AG04449 (cell line): ENCODE measurements at places on chromosomes 4 and X.
A peak's percentile ranks its signal among the peaks of the same experiment; 100 is the strongest.

DNA sequence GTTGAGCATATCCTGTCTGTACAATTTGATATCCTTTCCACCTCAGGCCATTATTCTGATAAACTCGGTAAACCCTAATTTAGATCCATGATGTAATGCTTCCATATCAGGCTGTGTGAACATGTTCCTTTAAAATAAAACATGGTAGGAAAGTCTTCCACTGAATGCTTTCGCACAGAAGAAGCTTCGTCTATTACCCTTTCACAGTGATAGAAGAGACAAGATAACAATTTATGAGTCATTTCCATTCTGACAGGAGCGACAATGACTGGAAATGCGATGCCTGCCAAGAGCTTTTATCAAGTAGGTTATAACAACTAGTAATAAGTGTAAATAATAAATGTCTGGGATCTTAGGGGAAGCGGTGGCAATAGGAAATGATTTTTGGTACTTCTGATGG lies 98.8 kb downstream of the TTC29 start:
- DNase-seq, result no peak

DNA sequence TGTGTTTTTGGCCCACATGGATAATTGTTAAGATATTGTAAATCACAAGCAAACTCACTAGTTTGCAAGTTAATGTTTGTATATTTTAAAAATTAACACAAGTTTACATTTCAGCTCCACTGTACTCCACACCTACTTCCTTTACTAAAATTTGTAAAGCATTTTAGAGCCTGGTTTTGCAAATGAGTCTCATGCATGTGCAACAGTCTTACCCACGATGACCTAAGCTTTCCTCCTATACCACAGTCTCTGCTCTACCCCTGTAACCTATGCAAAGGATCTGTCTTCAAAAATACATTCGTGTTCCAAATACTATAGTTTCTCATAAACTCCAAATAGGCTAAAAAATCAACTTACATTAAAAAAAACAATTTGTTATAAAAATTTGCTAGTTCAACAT lies 10.2 kb downstream of the BDH2 start:
- DNase-seq, result no peak

GRCh38 chr4:38322714-38323113 lies 341.3 kb upstream of the KLF3 start:
- no peak for DNase-seq

- peak; percentile 47 for DNase-seq
Measured at GRCh38 chr4:125433453-125433852, 118.7 kb downstream of the FAT4 start.

GRCh38 chr4:157291071-157291470 lies 70.5 kb downstream of the GRIA2 start:
- DNase-seq, result no peak

GRCh38 chrX:126489116-126489695 lies 63.4 kb downstream of the DCAF12L1 start:
- DNase-seq, result no peak

- no peak for DNase-seq
Measured at GRCh38 chr4:30295652-30296051, 424.5 kb upstream of the PCDH7 start.

- no peak for DNase-seq
Measured at GRCh38 chr4:121192480-121192879, 28.4 kb upstream of the TNIP3 start.

DNA sequence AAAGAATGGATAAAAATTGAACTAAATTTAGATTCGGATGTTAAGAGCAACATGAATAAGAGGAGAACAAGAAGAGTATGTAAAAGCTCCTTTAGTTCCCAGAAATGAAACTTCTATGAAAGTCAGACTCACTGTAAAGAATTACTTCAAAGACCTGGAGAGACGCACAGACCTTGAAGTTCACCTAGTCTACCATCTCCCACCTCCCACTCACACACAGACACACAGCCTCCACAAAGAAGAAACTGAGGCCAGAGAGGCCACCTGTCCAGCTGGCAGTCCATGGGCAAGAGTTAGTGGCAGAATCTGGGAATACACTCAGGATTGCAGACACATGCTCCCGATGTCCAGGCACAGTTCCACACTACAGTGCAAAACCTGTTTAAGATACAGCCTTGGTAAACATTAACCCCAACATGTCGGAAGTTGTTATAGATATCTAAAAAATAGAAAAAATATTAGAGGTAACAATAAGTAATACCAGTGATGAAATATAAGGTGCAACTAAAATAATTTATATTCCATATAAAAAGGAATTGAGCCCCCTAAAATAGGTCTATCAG lies 288.8 kb downstream of the INPP4B start:
- no peak for DNase-seq

- no peak for DNase-seq
Measured at GRCh38 chr4:68494688-68495087, 47.4 kb downstream of the TMPRSS11E start.

DNA sequence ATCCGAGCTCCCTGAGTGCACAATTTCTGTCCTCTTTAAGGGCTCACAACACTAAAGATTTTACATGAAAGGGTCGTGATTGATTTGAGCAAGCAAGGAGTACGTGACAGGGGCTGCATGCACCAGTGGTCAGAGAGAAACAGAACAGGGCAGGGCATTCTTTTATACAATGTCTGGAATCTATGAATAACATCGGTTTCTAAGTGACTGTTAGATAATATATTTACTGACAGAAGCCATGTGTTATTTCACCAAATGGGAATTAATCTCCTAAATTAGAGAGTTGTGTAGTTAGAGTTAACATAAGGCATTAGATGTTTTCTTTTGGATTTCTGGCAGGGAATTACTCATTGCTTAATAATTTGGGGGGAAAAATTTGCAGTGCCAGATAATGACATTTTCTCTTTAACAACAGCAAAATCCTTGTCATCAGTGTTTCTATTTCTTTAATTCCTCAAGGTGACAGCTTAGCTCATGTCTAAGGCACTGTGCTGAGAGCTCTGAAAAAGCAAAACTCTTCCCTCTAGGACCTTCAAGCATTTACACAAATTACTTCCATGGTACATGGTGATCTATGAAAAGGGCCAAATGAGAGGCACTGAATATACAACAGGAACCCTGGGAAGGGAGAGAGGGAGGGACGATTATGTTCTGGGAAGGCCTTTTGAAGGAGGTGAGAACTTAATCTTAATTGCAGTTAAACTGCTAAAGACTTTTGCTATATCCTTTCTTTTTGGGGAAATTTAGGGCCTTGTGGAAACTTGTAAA lies 145.0 kb downstream of the RTL3 start:
- no peak for DNase-seq

- DNase-seq, result no peak
Measured at GRCh38 chrX:27565992-27566391, 24.2 kb upstream of the DCAF8L2 start.

- no peak for DNase-seq
Measured at GRCh38 chr4:118270492-118270891, 82.3 kb downstream of the PRSS12 start.

- no peak for DNase-seq
Measured at GRCh38 chrX:153784325-153784967, 3.6 kb downstream of the SRPK3 start.

- DNase-seq, result no peak
Measured at GRCh38 chr4:118948545-118949144, 60.0 kb downstream of the SYNPO2 start.

DNA sequence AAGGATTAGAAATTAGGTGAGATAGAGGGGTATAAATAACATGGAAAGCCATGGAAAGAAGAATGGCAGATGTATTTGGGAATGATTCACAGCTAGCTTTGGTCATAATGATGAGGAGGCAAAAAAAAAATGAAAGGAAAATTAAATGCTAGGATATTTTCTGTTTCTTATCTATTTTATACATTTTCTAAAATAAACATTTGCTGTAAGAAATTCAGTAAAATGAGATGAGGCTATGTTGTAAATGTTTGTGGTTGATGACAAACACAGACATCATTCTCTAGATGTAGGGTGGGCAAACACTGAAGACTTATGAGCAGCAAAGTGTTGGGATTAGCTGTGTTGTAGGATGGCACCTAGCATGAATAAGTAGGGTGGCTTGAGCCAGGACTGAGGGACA lies 407.1 kb downstream of the IL15 start:
- no peak for DNase-seq

DNA sequence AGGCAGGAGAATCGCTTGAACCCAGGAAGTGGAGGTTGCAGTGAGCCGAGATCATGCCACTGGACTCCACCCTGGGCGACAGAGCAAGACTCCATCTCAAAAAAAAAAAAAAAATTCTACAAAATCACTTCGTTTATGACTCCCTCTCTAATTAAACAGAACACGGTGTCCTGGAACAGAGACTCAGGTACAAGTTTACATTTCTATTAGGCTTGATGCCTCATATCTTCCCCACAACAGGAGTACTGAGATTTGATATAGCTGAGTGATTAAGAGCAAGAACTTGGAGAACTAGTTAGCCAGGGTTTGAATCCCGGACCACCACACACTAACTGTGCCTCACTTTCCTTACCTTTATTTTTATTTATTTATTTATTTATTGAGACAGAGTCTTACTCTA lies 42.2 kb upstream of the KLF3 start:
- DNase-seq, result no peak

- DNase-seq, result no peak
Measured at GRCh38 chr4:16269240-16269639, 43.0 kb upstream of the TAPT1 start.

DNA sequence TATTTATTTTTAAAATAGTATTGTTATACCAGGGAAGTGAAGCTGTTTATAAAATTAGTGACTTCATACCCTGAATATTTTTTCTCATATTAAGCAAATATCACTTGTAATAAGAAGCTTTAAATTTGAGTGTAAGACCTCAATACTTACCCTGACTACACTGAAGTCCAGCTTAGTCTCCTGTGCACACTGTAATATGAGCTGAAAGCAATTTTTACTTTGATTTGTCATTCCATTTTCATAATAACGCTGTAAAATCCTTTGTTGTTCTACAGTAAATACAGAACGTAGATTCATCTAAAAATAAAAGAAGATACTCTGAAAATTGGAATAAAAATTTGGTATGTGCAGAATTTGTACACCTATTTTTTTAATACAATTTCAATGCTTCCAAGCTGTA lies 27.2 kb downstream of the HDX start:
- DNase-seq, result no peak

- no peak for DNase-seq
Measured at GRCh38 chr4:169249214-169249973, 21.4 kb downstream of the SH3RF1 start.

- no peak for DNase-seq
Measured at GRCh38 chr4:37989398-37990260, 29.4 kb downstream of the PTTG2 start.

GRCh38 chr4:119794681-119795080 lies 166.1 kb upstream of the PDE5A start:
- no peak for DNase-seq

DNA sequence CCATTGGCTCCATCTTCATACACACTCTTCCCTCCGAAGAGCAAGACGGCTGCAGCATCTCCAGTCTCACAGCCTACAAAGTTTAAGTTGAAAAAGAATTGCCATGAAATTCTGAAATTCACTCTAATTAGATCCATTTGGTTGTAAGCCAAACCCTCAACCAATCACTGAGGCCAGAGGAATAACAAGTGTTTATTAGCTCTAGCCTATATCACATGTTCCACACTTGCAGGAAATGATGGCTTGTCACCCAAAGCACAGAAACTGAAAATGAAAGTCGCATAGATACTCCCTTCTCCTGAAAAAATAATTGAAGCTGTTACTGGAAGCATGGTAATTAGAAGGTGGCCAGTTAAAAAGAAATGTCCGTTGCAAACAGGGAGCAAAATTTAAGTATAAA lies 1071.8 kb downstream of the CCSER1 start:
- DNase-seq, result no peak

- no peak for DNase-seq
Measured at GRCh38 chrX:133370696-133371275, 44.5 kb downstream of the GPC4 start.

GRCh38 chr4:61067381-61067780 lies 132.7 kb upstream of the ADGRL3 start:
- DNase-seq, result no peak

GRCh38 chr4:16120720-16121119 lies 36.9 kb upstream of the PROM1 start:
- no peak for DNase-seq

DNA sequence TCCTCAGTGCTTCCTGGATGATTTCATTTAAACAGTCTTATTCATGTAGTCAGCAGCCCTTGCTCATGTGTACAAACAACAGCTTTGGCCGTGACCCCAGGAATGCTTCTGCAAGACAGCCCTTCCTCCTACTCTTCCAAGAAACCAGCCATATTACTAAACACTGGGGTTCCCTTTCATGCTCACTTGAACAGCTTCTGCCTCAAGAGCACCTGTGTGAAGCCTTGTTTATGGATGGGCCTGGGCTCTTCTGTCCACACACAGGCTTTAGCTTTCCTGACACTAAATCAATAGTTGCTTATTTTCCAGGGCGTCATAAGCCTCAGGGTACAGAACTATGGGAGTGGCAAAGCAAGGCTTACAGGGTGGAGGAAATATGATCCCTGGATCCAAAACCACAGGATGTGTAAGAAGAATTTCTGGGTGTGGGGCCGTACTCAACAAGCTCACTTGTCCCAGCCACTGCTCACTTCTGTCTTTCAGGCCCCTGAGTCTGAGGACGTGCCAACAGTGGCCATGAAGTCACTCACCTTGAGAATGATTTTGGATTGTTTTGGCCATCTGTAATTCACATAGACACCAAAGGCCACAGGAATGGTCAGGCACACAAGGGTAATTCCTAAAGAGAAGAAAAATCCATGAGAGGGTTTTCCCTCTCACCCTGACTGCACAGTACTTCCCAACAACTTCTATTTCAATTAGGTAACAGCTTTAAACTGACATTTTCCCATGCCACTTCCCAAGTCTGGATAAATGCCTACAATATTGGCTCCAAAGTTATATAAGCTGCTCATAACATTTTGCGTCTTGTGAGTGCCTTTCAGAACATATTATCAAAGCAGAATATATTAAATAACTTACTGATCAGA lies 17.7 kb downstream of the SLC10A6 start:
- DNase-seq, result peak; percentile 80

DNA sequence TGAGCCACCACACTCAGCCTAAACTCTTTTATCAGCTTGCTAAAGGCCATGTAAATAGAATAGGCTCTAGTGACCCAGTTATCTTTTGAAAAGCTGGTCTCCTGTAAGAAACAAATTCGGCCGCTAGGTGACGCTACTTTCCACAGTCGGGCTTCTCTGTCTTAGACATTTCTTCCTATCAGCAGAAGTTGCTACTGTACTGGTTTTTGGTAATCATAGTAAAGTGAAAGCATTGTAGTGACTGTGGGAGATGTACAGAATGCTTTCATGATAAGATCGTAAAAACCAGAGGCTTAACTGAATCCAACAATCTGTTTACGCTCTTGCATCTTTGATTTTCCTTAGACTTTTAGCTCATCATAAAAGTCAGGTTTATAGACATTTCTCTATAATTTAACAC lies 82.6 kb downstream of the GK start:
- no peak for DNase-seq
